Gastrocnemius medialis (tissue), 4 donors: ENCODE measurements at places on chromosomes 13 and 19.

- no peak for DNase-seq
- H3K27me3 ChIP-seq = no peaks in the 10 kb centered on the region
- no peak overlapping the region for H3K4me3 ChIP-seq
- no peaks in the 10 kb centered on the region for H3K4me1 ChIP-seq
These were observed 22.3 kb downstream of the PLEKHJ1 start for GRCh38 chr19:2213799-2214198.

DNA sequence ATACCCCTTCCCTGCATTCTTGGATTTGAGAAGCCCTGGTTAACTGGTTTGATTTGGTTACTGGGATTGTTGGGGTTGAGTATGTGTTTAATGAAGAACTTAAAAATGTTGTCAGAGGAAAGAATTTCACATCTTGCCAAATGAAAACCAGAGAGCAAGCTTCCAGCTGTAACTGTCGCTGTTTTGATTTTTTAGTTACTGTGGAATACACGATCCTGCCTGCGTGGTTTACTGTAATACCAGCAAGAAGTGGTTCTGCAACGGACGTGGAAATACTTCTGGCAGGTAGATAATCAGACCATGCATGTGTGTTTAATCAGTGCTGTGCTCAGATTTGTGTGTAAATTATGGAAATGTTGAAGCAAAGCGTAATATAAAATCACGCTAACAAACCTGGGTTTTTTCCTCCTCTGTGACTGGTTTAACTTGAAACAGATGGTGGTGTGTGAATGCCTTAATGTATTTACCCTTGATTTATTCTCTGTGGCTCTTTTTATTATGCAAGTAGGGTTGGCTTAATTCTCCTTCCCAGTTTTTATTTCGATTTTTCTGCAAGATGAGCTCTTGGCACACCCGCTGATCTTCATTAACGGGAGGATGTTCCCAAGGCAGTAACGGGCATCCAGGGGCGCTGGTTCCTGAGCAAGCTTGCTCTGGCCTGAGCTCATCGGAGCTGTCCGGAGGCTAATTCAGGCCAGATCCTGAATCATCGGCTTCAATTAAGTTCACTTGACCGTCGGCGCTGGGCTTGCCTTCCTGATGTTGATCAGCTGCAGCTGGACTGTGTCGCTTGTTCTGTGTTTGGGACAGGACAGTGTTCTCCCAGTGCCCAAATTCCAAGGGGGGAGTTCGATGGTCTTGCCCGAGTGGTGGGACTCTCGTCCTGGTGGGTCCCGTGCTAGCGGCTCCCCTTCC is 16.0 kb downstream of the UPF1 start:
- H3K4me1 ChIP-seq = peaks cover 49% of the 10 kb centered on the region
- no peaks in the 10 kb centered on the region for H3K36me3 ChIP-seq
- peak overlapping the region; percentile 65 for H3K27ac ChIP-seq
- no peak for DNase-seq
- no peak overlapping the region for H3K4me3 ChIP-seq
- no peaks in the 10 kb centered on the region for H3K27me3 ChIP-seq

GRCh38 chr13:102933122-102933521 is 87.3 kb downstream of the ERCC5 start:
- H3K4me3 ChIP-seq = no peak overlapping the region
- H3K27me3 ChIP-seq = no peaks in the 10 kb centered on the region
- no peak for DNase-seq

DNA sequence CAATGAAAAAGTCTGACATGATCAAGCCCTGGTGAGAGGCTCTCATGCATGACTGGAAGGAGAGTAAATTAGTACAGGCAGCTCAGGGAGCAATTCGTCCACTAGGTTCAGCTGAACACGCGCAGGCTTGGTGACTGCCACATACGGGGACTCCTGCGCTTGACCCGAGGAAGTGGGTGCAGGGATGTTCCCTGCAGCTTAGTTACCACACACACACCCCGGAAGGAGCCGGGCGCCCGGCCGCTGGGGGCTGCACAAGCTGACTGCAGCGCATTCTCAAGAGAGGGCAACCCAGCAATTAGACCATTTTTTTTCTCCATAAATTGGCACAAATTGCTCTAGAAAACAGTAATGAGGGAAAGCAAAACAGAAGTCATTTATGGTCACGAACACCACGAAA is 23.0 kb upstream of the MIER2 start:
- H3K4me1 ChIP-seq = no peaks in the 10 kb centered on the region
- no peaks in the 10 kb centered on the region for H3K36me3 ChIP-seq
- H3K27me3 ChIP-seq = peaks cover 16% of the 10 kb centered on the region
- H3K4me3 ChIP-seq = no peak overlapping the region
- no peak for DNase-seq
- no peak overlapping the region for H3K27ac ChIP-seq

DNA sequence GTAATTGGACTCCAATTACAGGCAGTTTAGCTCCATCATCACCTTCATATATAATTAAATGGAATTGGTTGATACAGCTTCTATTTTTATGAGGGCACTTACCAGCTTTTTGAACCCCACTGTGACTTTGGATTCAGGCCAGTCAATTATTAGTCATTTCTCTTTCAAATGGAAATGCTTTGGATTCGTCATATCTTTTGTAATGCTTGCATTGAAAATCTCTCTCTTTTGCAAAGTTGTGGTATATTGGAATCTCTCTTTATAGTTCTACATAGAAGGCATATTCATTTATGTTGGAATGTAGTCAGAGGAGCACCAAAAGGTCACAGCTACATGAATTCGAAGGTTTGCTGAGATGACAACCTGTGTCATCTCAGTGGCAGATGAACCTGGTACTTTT is 1074.3 kb upstream of the SLC10A2 start:
- H3K27ac ChIP-seq = no peak overlapping the region
- no peak for DNase-seq
- no peak overlapping the region for H3K4me3 ChIP-seq
- no peaks in the 10 kb centered on the region for H3K27me3 ChIP-seq
- no peaks in the 10 kb centered on the region for H3K36me3 ChIP-seq

GRCh38 chr19:34675919-34676318 is 1.0 kb downstream of the SCGB2B2 start:
- peaks cover 57% of the 10 kb centered on the region for H3K4me1 ChIP-seq
- H3K36me3 ChIP-seq = no peaks in the 10 kb centered on the region
- H3K4me3 ChIP-seq = peak overlapping the region; percentile 90
- no peak for DNase-seq
- H3K27ac ChIP-seq = no peak overlapping the region

DNA sequence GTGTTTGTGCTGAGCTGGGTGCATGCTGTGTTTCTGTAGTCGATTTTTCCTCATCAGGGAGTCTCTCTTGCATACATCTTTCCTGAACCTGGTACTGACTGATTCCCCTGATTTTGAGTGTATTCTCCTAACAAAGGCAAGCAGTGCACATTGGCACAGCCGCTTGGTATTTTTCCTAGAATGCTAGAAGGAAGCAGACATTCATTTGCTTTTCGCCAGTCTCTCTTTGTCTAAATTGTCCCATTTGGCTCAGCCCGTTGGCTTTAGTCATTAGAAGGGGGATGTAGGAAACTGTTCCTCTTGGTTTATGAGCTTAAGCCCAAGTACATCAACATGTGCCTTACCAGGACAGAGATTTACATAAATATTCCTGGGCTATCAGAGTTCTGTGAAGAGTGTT is 266.1 kb upstream of the TMTC4 start:
- H3K27ac ChIP-seq = no peak overlapping the region
- H3K4me1 ChIP-seq = no peaks in the 10 kb centered on the region
- no peaks in the 10 kb centered on the region for H3K36me3 ChIP-seq
- no peak overlapping the region for H3K4me3 ChIP-seq

DNA sequence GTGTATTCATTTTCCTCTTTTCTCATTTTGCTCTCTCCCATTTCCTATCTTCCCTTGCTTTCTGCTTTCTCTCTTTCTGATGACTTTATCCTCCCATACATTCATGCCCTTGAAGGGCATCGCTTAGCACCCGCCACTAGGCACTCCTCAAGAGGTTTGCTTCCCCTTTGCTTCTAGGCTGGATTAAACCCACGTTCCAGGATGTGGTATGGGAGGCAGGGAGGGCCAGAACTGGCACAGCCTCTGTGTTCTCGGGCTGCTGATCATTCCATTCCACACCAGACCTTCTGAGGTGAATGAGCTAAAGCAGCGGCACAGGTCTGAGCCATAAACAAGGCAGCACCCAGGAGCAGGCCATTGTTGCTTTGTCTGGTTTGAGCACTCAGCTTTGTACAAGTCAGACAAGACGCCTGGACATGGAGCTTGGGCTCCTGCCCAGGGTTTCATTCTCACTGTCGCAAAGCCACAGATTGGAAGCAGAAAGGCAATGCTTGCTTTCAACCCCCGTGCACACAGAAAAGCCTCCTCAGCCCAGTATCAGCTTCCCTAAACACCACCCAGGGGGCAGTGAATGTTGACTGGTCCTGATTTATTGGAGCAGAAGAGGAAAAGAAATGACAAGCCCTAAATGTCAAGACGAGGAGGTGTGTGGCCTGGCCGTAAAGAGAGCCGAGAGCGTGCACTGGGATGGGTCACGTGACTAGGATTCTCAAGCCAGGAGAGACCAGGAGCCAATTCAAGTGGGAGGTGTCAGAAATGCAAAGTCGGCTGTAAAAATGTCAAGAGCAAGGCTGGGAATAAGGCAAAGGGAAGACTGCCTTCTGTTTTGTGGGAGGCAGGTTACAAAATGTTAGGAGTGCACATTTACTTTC is 218.0 kb upstream of the SERP2 start:
- peak overlapping the region; percentile 92 for H3K27ac ChIP-seq
- no peaks in the 10 kb centered on the region for H3K27me3 ChIP-seq
- peak; percentile 75 for DNase-seq

DNA sequence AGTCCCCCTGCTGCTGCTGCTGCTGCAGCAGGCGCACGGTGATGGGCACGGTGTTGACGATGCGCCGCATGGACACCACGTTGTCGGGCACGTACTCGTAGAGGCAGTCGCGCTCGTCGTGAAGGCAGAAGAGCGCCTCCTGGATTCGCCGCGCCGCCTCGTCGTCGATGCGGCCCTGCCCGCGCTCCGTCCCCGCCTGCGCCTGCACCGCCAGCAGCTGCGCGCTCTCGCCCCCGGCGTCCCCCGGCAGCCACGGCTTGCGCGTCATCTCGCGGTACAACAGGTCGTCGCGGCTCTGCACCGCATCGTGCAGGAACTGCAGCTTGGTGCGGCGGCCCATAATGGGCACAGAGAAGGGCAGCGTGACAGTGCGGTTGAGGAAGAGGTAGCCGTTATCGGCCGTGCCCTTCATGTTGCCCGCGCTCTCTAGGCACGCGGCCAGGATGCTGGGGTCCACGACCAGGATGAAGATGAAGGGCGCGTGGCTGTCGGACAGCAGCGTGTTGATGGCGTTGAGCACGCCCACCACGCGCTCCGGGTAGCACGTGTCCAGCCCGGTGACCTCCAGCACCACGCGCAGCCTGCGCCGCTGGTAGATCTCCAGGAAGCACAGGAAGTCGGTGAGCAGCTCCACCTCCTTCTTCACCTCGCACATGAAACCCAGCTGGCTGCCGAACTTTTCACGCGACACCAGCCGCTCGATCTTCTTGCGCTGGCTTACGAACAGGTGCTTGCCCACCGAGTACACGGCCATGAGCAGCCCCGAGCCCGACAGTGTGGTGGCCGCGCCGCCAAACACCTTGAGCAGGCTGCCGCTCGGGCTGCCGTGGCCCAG is 8.1 kb downstream of the NKPD1 start:
- H3K4me3 ChIP-seq = peak overlapping the region; percentile 44
- no peak overlapping the region for H3K27ac ChIP-seq
- H3K27me3 ChIP-seq = peaks cover 31% of the 10 kb centered on the region
- peak; percentile 31 for DNase-seq

GRCh38 chr13:105047676-105048295 is 1487.7 kb downstream of the EFNB2 start:
- no peak overlapping the region for H3K27ac ChIP-seq
- H3K4me3 ChIP-seq = no peak overlapping the region
- no peak for DNase-seq

DNA sequence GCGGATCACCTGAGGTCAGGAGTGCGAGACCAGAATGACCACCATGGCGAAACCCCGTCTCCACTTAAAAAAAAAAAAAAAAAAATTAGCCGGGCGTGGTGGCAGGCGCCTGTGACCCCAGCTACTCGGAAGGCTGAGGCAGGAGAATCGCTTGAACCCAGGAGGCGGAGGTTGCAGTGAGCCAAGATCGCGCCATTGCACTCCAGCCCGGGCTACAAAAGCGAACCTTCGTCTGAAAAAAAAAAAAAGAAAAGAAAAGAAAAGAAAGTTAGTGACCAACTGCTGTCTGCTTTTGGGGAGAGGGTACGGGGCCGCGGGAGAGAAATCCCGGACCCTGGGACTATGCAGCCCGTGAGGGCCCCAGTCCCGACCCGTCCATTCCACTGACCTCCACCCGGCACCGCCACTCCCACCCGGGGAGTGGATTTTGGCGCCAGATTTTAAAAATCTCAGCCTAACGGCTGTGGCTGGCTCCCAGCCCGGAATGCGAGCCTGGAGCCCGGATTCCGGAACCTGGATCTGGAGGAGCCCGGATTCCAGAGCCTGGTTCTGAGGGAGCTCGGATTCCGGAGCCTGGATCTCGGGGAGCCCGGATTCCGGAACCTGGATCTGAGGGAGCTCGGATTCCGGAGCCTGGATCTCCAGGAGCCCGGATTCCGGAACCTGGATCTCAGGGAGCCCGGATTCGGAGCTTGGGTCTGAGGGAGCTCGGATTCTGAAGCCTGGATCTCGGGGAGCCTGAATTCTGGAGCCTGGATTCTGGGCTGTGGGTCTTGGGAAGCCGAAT is 6.1 kb upstream of the LMNB2 start:
- peak overlapping the region; percentile 57 for H3K4me3 ChIP-seq
- peak; percentile 38 for DNase-seq
- peak overlapping the region; percentile 38 for H3K27ac ChIP-seq
- H3K4me1 ChIP-seq = no peaks in the 10 kb centered on the region

DNA sequence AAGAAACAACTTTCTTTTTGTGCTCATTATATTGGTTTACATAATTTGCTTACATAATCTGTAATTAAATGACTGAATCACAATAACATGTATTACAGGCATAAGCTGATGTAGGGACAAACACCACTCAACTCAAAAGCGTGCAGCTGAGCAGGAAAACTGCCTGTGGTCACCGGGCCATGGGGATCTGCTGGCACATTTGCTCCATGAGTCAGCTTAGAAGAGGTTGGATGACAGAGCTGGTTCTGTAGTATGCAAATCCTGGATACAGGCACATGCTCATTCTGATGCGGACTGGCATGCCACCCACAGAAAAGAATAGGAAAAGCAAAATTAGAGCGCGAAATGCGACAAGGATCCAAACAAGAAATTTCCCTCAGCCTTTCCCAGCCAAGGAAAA is 128.6 kb downstream of the USP12 start:
- H3K36me3 ChIP-seq = no peaks in the 10 kb centered on the region
- H3K27me3 ChIP-seq = no peaks in the 10 kb centered on the region
- no peak overlapping the region for H3K27ac ChIP-seq
- no peak for DNase-seq
- no peaks in the 10 kb centered on the region for H3K4me1 ChIP-seq

DNA sequence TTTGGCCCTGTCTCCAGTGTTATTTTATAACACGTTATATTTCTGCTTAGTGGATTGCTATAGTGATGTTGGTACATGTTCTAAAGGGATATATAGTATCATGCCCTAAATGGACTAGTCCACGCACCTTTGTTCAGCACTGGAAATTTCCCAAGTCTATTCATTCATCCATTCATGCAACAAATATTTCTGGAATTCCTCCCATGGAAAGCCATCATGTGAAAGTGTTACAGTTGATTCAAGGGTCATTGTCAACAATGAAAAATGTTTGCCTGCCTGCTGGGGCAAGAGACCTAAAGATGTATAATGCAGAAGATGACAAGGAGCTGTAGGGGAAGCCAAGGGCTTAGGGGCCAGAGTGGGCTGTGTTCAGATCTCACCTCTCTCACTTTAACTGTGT is 10.8 kb upstream of the HSPH1 start:
- no peak overlapping the region for H3K27ac ChIP-seq
- DNase-seq = no peak
- H3K4me1 ChIP-seq = peaks cover 16% of the 10 kb centered on the region
- H3K36me3 ChIP-seq = no peaks in the 10 kb centered on the region
